PC-3 (cell line): ENCODE measurements at places on chromosomes 4 and X. TPM values are rescaled to one million over a fixed set of nuclear protein-coding genes. Genes with fewer than 3 reads are reported as not detected.

PDE6B gene
- total RNA-seq = not detected in 2 replicates

SPP1 gene
- total RNA-seq = not detected in 2 replicates

GLRB gene
- 2.8 and 4.1 TPM in 2 replicates for total RNA-seq

RTL9 gene
- 0.23 and 0.29 TPM in 2 replicates for total RNA-seq

CTAG1A gene
- total RNA-seq = not detected in 2 replicates
